ENCODE measurements at places on chromosomes 11 and 22. TPM values are rescaled to one million over a fixed set of nuclear protein-coding genes. Genes with fewer than 3 reads are reported as not detected.

- DNase-seq = no peak
- H3K27me3 ChIP-seq = no peaks in the 10 kb centered on the region
- H3K36me3 ChIP-seq = no peaks in the 10 kb centered on the region
- H3K27ac ChIP-seq = no peak overlapping the region
Measured at GRCh38 chr11:61874853-61875252, 16.5 kb downstream of the FADS3 start.

GRCh38 chr11:108835624-108836023, 170.8 kb downstream of the DDX10 start:
- no peak for DNase-seq
- no peaks in the 10 kb centered on the region for H3K36me3 ChIP-seq
- H3K27ac ChIP-seq = no peak overlapping the region
- H3K4me1 ChIP-seq = no peaks in the 10 kb centered on the region
- H3K4me3 ChIP-seq = no peak overlapping the region
- H3K27me3 ChIP-seq = no peaks in the 10 kb centered on the region

CALCA gene
- total RNA-seq = 569 TPM

- DNase-seq = no peak
- H3K4me3 ChIP-seq = no peak overlapping the region
- H3K36me3 ChIP-seq = peaks cover 23% of the 10 kb centered on the region
- H3K27me3 ChIP-seq = no peaks in the 10 kb centered on the region
- H3K4me1 ChIP-seq = peaks cover 16% of the 10 kb centered on the region
Measured at GRCh38 chr11:20373147-20373546, 9.6 kb downstream of the HTATIP2 start.

DNA sequence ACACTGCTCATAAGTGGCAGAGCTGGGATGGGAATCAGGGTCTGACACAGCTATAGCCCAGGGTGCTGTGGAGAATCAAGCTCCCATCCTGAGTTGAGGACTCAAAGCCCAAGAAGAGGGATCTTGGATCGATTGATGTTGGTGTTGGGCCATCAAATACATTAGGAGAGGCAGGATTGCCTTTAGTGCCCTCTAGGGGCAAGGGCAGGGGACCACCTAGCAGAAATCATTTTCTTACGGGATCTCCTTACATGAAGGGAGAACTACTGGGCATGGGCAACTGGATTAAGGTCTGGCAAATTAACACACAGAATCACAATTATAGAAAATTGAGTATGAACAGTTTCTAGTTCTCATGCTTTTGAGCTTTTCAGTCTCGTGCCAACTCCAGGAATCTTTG, 24.9 kb upstream of the EMSY start:
- no peaks in the 10 kb centered on the region for H3K4me1 ChIP-seq
- H3K4me3 ChIP-seq = no peak overlapping the region
- no peaks in the 10 kb centered on the region for H3K27me3 ChIP-seq
- DNase-seq = no peak
- H3K36me3 ChIP-seq = no peaks in the 10 kb centered on the region

DNA sequence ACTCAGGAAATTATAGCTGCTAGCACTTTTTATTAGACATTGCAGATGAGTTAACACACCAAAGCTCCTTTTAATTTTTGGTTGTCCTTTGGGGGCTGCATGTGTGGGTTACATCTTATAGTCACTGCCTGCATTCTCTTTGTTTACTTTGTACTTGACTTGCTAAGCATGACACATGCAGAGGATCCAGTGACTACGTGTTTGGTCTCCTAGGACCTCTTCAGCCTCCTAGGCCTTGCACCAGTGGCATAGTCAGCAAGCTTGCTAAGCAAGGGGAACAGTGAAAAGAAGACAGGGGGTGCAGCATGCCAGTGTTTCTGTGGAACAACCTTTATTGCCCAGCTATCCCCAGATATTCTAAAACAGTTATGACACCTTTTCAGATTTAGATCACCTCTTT, 108.2 kb downstream of the PAX6 start:
- H3K4me3 ChIP-seq = no peak overlapping the region
- no peaks in the 10 kb centered on the region for H3K27me3 ChIP-seq
- H3K36me3 ChIP-seq = no peaks in the 10 kb centered on the region
- H3K27ac ChIP-seq = no peak overlapping the region
- no peaks in the 10 kb centered on the region for H3K4me1 ChIP-seq

BIK gene
- 12.1 TPM for total RNA-seq

CARS1 gene
- total RNA-seq = 56.2 TPM

- no peaks in the 10 kb centered on the region for H3K4me1 ChIP-seq
- no peak overlapping the region for H3K27ac ChIP-seq
Measured at GRCh38 chr11:110654456-110654855, 57.8 kb downstream of the ARHGAP20 start.

DNA sequence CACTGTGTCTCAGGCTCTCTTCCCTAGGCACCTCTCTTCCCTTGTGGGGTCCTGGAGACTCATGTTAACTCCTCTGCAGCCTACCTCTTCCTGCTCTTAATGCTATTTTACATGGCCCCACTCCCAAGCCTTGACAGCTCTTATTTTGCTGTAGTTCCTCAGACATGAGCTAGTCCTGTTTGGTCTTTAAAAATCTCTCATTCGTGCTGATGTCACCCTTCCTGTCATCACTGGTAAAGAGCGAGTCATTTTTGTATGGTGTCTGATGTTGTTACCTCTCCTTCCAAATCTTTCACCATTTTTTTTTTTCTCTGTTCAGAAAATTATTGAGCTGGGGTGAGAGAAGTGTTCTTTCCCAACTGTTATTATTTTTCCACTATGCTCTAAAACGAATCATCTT, 84.8 kb upstream of the ZBED5 start:
- no peaks in the 10 kb centered on the region for H3K36me3 ChIP-seq
- DNase-seq = no peak
- H3K4me1 ChIP-seq = no peaks in the 10 kb centered on the region
- no peaks in the 10 kb centered on the region for H3K27me3 ChIP-seq
- no peak overlapping the region for H3K27ac ChIP-seq

DNA sequence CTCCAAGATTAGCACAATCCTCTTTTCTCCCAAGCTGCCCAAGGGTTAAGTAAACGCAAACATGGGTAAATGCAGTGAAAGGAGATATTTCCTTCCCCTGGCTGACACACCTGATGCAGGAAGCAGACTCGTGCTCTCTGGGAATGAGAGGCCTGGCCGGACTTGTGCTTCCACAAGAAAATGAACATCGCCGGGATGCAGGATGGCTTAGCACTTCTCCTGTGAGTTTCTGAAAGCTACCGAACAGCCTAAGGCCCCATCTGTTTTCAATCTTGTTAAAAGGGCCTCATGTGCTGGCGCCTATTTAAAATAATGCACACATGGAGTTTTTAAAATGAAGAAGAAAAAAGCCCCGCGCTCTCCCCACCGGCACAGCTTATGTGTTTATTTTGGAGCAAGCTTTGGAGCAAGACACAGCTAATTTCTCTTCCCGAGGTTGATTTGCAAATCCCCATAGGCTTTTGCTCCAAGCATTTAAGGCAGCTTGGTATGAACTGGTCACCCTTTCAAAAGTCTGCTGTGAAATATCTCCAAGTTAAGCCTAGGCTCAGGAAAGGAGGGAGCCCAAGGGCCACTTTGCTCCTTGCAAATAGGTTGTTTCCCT, 100.9 kb downstream of the SYN3 start:
- no peaks in the 10 kb centered on the region for H3K27me3 ChIP-seq
- H3K4me3 ChIP-seq = no peak overlapping the region
- H3K27ac ChIP-seq = no peak overlapping the region
- H3K4me1 ChIP-seq = no peaks in the 10 kb centered on the region
- no peaks in the 10 kb centered on the region for H3K36me3 ChIP-seq

DNA sequence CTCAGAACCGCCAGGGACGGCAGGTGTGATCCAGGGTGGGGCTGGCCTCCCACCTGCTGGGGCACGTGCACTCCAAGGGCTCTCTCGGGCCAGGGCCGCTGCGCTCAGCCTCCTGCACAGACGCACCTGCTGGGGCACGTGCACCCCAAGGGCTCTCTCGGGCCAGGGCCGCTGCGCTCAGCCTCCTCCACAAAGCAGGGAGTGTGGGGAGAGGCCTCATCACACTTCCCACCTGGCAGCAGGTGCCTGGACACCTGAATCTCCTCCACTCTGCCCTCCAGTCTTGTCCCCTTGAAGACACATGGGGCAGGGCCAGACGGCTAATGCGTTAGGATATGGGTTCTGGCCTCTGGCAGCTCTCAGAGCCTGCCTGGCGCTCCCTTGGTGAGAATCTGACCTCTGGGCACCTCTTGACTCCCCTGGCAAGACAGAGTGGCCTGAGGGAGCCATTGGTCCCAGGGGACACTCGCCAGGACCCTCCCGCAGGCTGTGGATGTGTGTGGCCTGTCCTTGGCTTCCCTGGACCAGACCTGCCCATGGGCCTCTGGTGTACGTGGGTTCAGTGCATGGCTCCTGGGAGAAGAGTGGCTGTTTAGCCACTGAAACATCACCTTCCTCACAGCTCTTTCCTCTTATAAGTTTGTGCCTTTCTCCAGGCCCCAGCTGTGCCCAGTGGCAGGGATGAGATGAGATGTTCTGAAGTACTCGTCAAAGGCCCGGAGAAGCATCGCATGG, 73.5 kb downstream of the BRD1 start:
- no peaks in the 10 kb centered on the region for H3K27me3 ChIP-seq
- no peaks in the 10 kb centered on the region for H3K36me3 ChIP-seq
- no peak overlapping the region for H3K4me3 ChIP-seq
- no peaks in the 10 kb centered on the region for H3K4me1 ChIP-seq
- no peak overlapping the region for H3K27ac ChIP-seq

- no peak for DNase-seq
- H3K27ac ChIP-seq = no peak overlapping the region
- no peak overlapping the region for H3K4me3 ChIP-seq
- no peaks in the 10 kb centered on the region for H3K27me3 ChIP-seq
- H3K36me3 ChIP-seq = no peaks in the 10 kb centered on the region
- H3K4me1 ChIP-seq = no peaks in the 10 kb centered on the region
Measured at GRCh38 chr22:22713416-22713815, 69.0 kb downstream of the GGTLC2 start.

Data from thyroid gland (tissue), 4 donors.